Fibroblast of mammary gland (primary cell): ENCODE measurements at places on chromosomes 1 and 21.

- DNase-seq: peak; percentile 63
Observed at GRCh38 chr1:224851210-224851847, 78.1 kb upstream of the DNAH14 start.

- no peak for DNase-seq
Observed at GRCh38 chr1:229913489-229913888, 153.5 kb upstream of the GALNT2 start.

- no peak for DNase-seq
Observed at GRCh38 chr1:172431721-172432192, 11.3 kb downstream of the C1orf105 start.

- DNase-seq: no peak
Observed at GRCh38 chr1:79874289-79874688, 867.8 kb upstream of the ADGRL4 start.

- DNase-seq: peak; percentile 76
Observed at GRCh38 chr1:24745711-24746413, 615 bp downstream of the CLIC4 start.
